ENCODE measurements at places on chromosomes 6 and 20. TPM values are rescaled to one million over a fixed set of nuclear protein-coding genes. Genes with fewer than 3 reads are reported as not detected.

PSORS1C1 gene
- total RNA-seq = 0.29 TPM

ZNF133 gene
- total RNA-seq = 26.0 TPM

IL17A gene
- not detected for total RNA-seq

PROKR2 gene
- total RNA-seq = not detected

EEF1A2 gene
- total RNA-seq = 0.87 TPM

RNF39 gene
- total RNA-seq = not detected

PRICKLE4 gene
- total RNA-seq = not detected

BANF2 gene
- not detected for total RNA-seq

BTN1A1 gene
- not detected for total RNA-seq

BHLHE23 gene
- not detected for total RNA-seq

C6orf15 gene
- total RNA-seq = not detected

GPR6 gene
- not detected for total RNA-seq

KIAA0408 gene
- total RNA-seq = 3.8 TPM

TAGAP gene
- not detected for total RNA-seq

TGM3 gene
- total RNA-seq = under 0.01 TPM

GABRR1 gene
- total RNA-seq = not detected

EPHA7 gene
- total RNA-seq = not detected

TNFRSF21 gene
- 10.5 TPM for total RNA-seq

LIME1 gene
- 9.3 TPM for total RNA-seq

SLC32A1 gene
- total RNA-seq = not detected

HLA-DOA gene
- total RNA-seq = under 0.01 TPM

VIP gene
- not detected for total RNA-seq

HAO1 gene
- not detected for total RNA-seq

TRIM15 gene
- not detected for total RNA-seq

PMEPA1 gene
- total RNA-seq = 0.33 TPM

RIPOR2 gene
- total RNA-seq = 0.83 TPM

BMP6 gene
- 1.3 TPM for total RNA-seq

LRRC73 gene
- total RNA-seq = 0.50 TPM

C20orf144 gene
- 0.44 TPM for total RNA-seq

TRDN gene
- not detected for total RNA-seq
